Central memory CD4-positive, alpha-beta T cell (primary cell): ENCODE measurements at places on chromosomes 5 and 9.
A peak's percentile ranks its signal among the peaks of the same experiment; 100 is the strongest.

GRCh38 chr9:114446036-114446435 lies 58.3 kb upstream of the AKNA start:
- no peak for DNase-seq

DNA sequence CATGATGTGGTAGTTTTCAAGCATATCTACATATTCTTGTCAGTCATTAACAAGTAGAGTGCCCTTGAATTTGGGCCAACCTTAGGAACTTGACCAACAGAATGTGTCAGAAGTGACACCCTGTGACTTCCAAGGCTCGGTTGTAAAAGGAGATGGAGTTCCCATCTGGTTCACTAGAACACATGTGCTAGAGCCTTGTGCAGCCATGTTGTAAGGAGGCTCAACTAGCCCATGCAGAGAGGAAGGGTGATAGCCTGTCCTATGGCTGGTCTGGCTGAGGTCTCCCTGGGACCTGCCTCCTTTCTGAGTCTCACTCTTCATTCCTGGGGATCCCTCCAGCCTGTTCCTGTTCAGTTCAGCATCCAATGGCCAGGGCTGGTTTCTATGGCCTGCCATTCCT lies 28.1 kb upstream of the HRH2 start:
- no peak for DNase-seq

DNA sequence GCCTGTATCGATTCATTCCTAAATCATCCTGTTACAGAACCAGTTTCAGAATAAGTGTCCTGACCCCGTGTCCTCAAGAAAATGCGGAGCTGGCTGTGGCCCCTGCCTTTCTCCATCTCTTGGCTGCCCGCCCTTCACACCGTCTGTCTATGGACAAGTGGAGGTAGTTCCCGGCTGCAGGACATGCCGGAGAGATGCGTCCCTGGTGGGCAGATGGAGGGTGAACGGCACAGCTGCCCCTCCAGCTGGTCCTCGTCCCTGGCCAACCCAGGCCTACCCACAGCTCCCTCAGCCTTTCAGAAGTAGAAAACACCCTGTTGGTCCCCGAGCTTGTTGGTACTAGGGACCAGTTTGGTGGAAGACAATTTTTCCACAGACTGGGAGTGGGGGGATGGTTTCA lies 14.8 kb upstream of the EXOC3 start:
- no peak for DNase-seq

DNA sequence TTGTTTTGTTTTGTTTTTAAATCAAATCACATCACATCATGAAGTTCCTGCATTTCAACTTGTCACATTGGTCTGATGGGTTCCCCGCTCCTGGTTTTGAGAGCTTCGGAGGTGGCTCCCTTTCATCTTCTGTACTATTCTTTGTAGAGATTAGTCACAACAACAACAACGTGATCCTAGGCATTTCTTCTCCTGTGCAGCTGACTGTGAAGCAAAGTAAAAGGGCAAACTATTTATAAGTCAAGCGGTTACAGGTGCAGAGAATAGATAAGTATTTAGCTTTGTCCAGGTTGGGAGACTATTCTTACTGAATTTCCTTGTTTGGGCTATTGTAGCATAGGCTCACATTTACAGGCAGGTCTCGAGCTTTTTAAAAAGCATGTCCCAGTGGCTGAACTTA lies 197.7 kb upstream of the CDKN2B start:
- no peak for DNase-seq

DNA sequence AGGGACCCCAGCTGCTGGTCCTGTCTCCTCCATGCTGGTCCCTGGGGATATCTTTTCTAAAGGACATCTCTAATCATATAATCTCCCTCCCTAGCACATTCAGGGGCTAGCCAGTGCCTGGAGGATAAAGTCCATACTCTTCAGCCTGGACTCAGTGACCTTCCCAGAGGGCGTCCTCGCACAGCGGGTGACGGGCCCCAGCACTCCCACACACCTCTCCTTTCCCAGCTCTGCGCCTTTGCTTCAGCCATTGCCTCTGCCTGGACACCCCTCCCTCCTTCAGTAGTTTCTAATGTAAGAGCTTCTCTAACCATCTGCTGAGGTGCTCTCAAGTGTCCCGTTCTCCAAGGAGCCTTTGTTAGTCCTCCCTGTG lies 15.2 kb upstream of the TNIP1 start:
- DNase-seq: no peak

GRCh38 chr9:73807952-73808351 lies 656.3 kb downstream of the ANXA1 start:
- no peak for DNase-seq

- no peak for DNase-seq
Observed at GRCh38 chr9:1414711-1415131, 364.6 kb downstream of the DMRT2 start.

DNA sequence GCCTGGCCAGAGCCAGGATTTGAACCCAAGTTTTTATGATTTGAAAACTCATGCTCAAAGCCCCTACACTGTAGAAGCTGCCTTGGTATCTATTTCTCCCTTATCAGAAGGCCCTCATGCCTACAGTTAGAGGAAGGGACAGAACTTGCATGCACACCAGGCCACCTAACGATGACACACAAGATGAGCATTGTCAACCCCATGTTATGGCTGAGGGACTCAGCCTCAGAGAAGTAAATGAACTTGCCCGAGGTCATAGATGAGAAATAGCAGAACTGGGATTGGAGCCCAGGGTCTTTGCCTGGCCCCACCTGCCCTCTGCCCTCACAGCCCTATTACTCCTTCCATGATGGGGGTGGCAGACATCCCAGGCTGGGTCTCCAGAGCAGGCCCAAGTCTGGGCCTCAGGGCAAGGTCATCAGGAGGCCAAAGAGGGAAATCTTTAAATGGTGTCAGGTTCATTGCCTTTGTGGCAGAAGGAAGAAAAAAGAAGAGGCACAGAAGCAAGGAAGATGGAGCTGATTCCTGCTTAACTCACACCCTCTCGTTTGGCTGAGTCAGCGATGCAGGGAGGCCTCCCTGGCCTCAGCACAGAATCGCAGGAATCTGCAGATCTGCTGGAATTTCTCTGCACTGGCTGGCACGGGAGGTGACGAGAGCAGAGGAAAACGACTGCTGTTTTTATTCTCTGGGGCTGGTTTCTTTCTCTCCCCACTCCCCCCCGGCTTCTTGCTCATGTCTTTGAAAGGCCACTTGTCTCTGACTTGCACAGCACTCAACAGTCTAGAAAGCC lies 20.6 kb upstream of the CRB2 start:
- no peak for DNase-seq

GRCh38 chr5:88882276-88883038 lies 527 bp downstream of the MEF2C start:
- DNase-seq: no peak

DNA sequence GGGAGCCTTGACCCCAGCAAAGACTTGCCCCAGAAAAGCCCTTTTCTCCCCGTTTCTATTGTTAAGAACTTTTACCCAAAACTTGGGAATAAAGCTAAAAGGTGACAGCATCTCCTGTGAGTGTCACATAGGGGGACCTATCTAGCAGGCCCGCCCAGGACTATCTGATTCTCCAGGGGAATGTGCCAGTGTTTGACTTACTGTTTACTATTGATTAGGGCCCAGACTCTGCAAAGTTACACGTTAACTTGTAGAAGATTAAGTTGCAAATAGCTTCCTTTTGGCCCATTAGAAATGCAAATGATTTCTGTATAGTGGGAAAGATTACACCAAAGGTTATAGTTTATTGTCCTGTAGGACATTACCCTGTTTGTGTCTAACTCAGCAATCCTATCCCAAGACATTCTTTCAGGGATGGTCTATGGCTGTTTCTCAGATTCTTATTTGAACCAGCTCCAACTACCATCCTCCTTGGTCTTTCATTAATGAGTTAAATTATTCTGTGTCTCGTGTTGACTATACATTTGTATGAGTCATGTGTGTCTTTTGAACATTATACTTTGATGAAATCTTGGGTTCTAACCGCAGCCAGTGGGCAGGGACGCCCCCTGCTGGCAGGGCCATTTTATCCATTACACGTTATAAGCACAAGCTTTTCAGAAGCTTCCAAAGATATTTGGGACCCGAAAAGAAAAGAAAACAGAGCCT lies 60.7 kb downstream of the HRH2 start:
- DNase-seq: peak; percentile 32

DNA sequence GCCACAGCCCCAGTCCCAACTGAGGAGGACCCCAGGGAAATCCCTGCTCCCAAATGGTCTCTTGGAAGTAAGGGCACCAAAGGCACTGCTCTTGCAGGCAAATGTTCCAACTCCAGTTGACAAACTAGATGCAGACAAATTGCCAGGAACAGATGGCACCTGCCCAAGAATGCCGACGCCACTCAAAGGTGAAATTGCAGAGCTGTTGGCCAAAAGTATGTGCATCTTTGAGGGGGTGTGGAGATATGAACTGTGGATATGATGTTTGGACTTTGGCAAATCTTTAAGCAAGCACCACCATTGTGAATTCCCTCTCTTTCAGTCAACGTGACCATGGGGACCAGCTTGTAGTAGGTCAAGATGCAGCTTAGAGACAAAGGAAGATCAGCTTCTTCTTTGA lies 12.0 kb upstream of the CPLX2 start:
- no peak for DNase-seq

DNA sequence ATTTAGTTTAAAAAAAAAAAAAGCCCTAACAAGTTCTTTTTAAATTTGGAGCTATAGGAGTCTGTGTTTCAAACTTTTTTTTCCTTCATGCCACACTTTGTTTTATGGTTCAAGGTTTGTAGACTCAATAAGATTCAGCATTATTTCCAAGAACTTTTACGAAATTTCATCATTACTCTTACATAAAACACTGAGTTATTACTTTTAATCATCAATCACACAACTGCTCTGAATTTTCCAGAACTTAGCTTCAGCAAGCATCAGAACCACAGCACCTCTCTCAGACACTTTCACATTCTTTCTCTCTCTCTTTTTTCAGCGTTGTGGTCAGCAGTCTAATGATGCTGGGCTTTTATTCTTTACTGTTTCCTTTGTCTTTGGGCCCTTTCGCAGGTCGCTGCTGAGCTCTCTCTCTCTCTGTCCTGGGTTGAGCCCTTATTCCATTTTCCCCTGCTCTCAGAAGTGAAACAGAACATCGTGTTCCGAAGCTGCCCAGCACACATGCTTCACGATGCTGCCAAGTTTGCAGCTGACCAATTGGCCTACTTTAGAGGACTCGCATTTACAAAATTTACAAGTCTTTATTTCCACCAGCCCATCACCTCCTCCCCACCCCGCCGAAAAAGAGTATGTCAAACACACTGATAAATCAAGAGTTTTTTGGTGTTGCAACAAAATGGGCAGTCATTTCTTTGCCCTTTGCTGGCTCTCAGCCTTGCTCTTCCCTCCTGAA lies 44.6 kb upstream of the PIK3R1 start:
- no peak for DNase-seq

- DNase-seq: no peak
Observed at GRCh38 chr9:16417161-16417560, 453.3 kb downstream of the BNC2 start.

DNA sequence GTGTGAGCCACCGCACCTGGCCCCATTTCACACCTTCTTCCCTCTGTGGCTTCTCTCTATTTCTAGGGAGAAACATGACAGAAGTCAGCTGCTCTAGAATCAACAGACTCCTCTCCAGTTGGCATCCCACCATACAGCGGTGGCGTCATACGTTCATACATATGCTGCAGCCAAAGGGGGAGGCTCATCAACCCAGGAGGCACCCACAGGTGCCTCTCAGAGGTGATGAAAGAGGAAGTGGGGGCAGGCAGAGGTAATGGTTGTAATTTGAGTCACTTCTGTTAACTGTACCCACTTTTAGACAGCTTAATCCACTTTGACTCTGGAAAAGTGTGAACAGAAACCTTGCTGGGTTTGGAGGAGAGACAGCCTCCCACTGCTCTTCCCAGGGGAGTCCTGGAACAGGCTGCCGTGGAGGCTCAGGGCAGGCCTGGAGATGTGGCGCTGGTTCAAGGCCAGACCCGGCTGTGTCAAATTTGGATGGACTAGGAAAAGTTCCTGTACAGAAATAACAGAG lies 47.3 kb upstream of the SUB1 start:
- peak; percentile 32 for DNase-seq

DNA sequence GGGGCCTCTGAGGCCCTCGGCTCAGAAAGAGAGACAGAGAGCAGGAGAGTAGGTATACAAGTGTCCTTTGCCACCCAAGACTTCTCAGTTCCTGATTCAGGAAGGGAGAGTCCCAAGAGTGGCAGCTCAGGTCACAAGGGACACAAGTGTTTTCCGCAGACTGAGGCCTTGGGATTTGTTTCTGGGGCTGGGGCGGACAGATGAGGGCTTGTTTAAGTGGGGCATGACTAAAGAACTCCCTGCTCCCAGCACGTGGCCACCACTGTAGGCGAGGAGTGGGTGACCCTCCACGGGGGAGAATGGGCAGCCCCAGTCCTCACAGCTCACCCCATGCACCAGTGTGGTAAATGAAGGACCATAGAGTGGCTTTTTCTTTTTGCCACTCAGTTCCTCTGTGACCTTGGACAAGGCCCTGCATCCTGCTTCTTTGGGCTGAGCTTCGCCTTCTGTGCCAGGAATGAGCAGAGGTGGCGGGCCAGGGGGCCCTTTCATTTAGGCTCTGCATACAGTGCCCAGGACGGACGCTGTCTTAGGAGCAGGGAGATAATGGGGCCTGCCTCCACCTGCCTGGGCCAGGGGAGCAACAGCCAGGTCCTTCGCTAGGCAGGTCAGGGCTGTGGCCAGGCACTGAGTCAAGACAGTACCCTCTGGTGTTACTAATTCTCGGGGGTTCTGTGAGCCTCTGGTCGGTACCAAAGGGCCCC lies 50.8 kb downstream of the AMBP start:
- no peak for DNase-seq

DNA sequence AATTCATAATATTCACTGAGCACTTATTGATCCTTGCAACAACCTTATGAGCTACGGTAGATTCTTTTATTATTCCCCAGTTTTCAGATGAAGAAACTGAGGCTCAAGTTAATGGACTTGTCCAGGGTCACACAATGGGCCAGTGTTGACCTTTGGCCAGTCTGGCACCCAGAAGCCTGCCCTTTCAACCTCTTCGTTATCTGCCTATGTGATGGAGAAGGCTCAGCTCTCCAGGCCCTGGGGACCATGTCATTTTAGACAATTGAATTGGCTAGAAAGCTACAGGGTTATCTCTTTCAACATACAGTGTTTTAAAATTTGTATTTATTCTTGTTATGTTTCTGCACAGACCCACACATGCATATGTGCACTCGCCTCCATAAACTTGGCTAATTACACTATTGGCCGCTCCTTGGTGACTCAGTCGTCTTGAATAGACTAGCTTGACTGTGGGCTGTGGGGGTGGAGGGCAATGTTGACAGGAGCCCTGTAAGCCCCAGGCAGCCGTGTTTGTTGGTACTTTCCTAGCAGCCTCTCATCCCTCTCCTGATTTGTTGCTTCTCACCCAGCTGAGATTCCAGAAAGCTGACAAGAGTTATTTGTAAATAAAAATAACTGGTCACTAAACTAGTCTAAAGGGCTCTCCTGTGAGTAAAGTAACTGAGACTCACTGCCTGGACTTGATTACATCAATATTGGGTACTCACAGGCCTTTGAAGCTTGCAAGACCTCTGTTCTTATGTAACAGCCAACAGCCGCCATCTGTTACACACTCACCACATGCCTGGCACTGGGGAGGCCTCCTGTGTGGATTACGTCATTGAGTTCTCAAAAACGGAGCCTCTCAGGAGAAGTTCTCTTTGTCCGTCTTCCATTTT lies 8.5 kb upstream of the ANGPTL2 start:
- no peak for DNase-seq

- DNase-seq: no peak
Observed at GRCh38 chr9:112069318-112070169, 105.6 kb downstream of the SUSD1 start.
